Mucosa of gallbladder (tissue), 1 donor: ENCODE measurements at places on chromosomes 5 and 9. TPM values are rescaled to one million over a fixed set of nuclear protein-coding genes. Genes with fewer than 3 reads are reported as not detected.

The LCN10 gene
- 11.4 TPM for total RNA-seq

The ECM2 gene
- 8.2 TPM for total RNA-seq

The OR13C9 gene
- total RNA-seq: not detected

The BTNL8 gene
- 47.3 TPM for total RNA-seq

The CD274 gene
- total RNA-seq: 2.3 TPM

The PRLR gene
- 9.3 TPM for total RNA-seq

The CDKN2B gene
- total RNA-seq: 2.5 TPM
